Activated T-helper 2 cell treated with anti-CD3 and anti-CD28 coated beads, Interferon-gamma antibody, Interleukin-2, Interleukin-4, amounts not matched to agents 10 μg/mL and 5 μg/mL and 100 μg/mL, durations not matched to agents 14 hours and 24 hours and 36 hours (primary cell): ENCODE measurements at places on chromosomes 1 and 21.

- no peak for DNase-seq
Measured at GRCh38 chr1:93981274-93981667, 72.0 kb upstream of the GCLM start.

DNA sequence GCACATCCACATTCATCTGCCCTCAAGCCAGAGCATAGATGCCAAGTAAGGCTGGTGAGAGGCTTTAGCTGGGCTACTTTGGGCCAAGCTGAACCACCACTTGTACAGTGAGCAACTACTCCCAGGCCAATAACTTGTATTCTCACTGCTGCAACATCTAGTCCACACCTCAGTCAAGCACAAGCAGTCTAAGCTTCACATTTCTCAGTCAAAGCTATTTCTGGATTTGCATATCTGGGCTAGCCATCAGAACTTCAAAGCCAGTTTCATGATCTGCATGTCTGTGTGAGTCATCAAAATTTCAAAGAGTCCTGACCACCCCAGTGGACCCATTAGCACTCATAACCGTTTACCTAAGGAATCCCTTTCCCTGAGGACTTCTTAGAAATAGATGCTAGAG is 77.7 kb upstream of the DIRAS3 start:
- DNase-seq: no peak

- no peak for DNase-seq
Measured at GRCh38 chr1:111422546-111423391, 4.8 kb downstream of the OVGP1 start.

DNA sequence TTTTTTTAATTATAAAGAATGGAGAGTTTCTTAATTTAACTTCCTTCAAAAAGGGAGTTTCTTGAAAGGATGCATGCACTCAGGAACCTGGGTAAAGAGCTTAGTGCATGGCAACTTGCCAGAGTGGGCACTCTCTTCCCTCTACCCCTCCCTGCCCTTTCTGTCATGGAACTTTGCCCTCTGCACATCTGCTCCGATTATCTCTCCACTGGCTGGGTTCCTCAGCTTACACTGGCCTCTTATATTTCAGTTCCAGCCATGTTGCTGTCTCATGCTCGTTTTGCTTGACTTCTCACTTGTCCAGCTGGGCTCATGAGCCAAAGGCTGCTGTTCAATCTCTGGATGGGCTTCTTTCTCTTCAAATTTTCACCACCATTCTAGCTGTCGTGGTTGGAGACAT is 87.0 kb downstream of the NCAM2 start:
- no peak for DNase-seq

- DNase-seq: no peak
Measured at GRCh38 chr21:46207006-46207919, 21.3 kb downstream of the LSS start.

GRCh38 chr1:53320646-53321045 is 7.2 kb downstream of the LRP8 start:
- no peak for DNase-seq

DNA sequence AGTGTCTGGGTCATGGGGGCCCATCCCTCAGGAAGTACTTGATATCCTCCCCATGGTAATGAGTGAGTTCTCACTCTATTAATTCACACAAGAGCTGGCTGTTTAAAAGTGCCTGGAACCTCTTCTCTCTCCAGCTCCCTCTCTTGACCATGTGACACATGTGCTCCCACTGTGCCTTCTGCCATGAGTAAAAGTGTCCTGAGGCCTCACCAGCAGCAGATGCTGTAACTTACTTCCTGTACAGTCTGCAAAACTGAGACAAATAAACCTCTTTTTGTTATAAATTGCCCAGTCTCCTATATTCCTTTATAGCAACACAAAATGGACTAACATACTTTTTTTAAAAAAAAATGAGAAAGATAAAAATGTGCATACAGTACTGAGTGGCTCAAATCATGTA is 24.0 kb downstream of the PUM1 start:
- DNase-seq: no peak

DNA sequence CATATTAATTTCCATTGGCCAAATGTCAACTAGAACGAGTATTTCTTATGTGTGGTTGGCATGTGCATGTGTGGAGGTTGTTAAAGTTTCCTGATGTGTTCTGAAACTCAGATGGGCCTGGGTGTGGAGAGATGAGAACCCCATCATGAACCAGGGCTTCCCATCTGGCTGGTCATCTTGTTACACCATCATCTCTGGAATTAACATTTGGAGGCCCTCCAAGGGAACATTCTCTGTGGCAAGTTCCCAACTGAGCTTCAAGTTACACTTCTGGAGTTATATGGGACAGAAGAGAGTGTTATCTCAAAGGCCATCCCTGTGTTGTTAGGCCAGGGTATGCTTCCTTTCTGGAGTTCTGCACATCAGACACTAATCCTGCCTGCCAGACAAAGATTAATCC is 183.6 kb downstream of the TTLL7 start:
- DNase-seq: no peak

DNA sequence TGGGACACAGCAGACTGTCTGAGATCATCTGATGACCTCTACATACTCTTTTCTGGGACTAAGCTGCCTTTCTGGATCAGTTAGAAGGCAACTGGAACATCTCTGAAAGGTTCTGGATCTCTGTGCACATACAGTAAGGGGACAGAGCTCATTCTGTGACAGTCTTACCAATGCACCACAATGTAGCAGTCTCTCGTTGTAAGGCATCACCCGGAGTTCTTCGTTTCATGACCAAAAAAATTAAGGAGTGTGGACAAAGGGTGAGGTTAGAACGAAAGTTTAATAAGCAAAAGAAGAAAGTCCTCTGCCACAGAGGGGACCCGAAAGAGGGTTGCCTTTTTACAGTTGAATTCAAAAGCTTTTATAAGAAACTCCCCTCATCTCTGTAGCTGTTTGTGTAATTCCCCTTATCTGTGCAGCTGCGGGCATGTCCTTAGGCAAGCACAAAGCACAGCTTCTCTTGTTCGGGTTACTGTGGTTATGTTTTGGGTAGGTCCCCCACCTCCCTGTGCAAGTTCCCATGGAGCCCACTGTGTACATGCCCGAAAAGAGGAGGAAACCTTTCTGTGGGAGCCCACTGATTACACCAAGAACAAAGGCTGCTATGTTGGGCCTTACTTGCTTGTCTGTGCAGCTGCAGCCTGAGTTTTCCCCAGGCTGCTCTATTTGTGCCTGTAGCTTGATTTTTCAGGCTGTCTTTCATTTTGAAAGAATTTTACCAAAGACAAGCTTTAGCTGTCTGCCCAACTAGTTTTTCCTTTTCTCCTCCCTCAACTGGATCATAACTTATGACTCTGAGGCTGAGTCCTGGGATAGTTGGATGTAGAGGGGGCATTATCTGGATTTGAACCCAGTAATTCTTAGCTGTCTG is 53.1 kb upstream of the CACNA1E start:
- DNase-seq: no peak

- DNase-seq: no peak
Measured at GRCh38 chr1:168691541-168691940, 37.5 kb downstream of the DPT start.

- DNase-seq: no peak
Measured at GRCh38 chr1:71667216-71667615, 586.4 kb upstream of the ZRANB2 start.

DNA sequence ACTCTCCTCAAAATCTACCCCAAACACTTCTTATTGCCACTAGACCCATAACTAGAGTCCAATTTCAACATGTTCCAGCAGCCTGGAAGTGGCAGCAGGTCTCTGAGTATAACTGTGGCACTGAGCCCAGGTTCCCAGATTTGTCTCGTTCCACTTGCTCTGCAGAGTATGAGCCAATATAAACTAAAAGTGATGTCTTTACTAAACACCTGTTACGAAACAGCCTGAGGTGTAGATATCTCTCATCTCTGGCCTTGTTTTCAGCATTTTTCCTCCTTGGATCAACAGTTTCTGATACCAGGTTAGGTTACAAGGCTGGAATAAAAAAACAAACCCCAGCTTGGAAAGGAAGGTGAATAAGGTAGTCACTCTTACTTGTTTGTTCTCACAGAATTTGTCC is 25.2 kb upstream of the PRDX6 start:
- DNase-seq: no peak

DNA sequence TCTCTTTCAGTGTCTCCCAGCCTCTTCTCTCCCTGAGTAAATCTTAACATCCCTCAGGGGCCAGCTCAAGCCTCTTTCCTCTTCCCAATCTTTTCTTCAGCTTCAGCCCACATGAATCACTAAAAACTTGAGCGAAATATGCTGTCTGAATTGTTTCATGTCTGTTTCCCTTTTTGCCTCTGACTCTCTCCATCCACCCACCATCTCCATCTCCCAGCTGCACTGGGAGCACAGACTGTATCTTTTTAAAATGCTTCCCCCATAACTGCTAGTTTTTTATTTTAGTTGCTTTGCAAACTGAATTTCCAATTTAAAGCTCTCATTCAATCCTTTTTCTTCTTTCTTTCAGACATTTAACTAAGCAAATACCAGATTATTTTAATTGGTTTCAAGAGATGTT is 3.0 kb upstream of the AHCTF1 start:
- DNase-seq: no peak

DNA sequence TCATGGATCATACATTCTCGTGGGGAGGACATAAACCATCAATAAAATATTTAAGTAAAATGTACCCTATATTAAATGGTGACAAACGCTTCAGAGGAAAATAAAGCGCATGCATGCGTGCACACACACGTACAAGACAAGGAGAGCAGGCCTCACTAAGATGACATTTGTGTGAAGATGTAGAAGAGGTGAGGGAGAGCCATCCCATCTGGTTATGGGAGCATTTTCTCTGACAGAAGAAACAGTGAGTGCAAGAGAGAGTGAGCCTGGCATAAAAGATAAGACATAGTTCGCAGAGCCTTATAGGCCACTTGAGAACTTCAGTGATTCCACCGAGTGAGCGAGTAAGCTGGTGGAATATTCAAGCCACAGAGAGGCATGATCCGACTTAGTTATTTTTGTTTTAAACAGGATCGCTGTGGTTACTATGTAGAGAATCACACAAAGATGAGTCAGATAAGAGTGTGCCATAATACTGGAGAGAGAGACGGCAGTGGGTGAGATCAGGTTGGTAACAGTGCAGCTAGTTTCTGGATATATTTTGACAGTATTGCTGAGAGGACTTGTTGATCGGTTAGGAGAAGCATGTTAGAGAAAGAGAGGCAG is 624.2 kb downstream of the PLPP3 start:
- no peak for DNase-seq
